CD4-positive, alpha-beta T cell (primary cell): ENCODE measurements at places on chromosomes 16 and 17.

GRCh38 chr16:5615868-5616642, 518.5 kb upstream of the EEF2KMT start:
- DNase-seq: peak; percentile 36

- peak; percentile 65 for DNase-seq
Observed at GRCh38 chr17:39769974-39770587, 32.3 kb downstream of the GRB7 start.

- DNase-seq: no peak
Observed at GRCh38 chr17:66711401-66711800, 123.5 kb upstream of the CACNG5 start.

DNA sequence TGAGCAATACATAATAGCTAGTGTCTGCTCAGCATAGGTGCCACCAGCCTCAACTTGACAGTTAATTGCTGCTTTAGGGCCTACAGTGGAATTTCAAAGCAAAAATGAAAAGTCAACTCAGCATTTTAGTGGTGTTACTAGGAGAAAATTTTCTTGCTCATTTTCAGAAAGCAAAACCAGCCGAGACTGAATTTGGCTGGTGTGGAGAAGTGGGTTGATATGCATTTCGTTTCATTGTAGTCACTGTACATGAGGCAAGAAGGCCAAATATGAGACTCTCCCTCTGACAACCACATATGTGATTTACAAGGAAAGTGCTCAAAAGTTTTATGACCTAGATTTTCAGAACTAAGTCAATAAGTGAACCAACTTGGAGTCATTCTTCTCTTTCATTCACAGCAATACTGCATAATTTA, 54.0 kb downstream of the DUSP14 start:
- DNase-seq: no peak

DNA sequence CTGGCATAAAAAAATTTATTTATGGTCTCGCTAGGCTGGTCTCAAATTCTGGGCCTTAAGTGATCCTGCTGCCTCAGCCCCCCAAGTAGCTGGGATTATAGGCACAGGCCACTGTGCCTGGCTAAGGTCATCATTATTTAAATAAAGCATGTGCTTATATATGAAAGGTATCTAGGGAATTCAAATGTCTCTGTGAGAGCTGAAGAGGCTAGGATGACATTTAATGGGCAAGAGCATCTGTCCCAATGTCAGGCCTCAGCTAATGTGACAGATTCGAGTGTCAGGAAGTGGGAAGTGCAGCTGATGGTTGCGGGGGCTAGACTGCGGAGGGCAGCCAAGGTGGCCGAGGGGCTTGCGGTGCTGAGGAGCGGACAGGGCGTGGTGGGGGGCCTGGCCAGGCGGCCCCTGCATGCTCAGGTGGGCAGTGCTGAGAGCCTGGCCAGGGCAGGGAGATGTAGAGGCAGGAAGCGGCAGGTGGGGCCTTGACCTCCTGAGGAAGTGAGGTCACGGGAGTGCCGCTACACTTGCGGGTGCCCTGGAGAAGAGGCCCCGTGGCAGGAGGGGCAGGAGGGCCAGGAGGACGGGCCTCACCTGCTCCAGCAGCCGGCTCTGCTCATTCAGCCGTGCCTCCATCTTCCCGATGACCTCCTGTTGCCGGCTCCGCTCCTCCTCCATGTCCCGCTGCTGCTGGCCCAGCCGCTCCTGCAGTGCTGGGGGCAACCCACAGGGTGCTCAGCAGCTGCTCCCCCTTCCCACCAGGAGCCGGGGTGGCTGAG, 12.6 kb upstream of the MRPL38 start:
- no peak for DNase-seq

DNA sequence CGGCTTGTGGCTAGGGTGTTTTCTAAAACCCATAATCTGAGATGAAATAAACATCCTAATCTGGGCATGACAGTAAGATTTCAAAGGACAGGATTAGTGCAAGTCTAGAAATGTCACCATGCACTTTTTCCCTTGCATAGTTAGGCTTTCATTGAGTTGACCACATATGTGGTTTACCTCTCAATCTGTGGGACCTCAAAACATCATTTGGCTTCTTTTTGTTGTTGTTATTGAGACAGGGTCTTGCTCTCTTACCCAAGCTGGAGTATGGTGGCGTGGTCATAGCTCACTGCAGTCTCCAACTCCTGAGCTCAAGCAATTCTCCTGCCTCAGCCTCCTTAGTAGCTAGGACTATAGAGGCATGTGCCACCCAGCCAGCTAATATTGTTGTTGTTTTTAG, 197.8 kb downstream of the CEP112 start:
- no peak for DNase-seq
